CD4-positive, alpha-beta T cell treated with Interleukin-4 for 4 hours (primary cell): ENCODE measurements at places on chromosomes 1 and 21.

GRCh38 chr21:21806711-21807597 is 808.7 kb downstream of the NCAM2 start:
- DNase-seq = no peak

DNA sequence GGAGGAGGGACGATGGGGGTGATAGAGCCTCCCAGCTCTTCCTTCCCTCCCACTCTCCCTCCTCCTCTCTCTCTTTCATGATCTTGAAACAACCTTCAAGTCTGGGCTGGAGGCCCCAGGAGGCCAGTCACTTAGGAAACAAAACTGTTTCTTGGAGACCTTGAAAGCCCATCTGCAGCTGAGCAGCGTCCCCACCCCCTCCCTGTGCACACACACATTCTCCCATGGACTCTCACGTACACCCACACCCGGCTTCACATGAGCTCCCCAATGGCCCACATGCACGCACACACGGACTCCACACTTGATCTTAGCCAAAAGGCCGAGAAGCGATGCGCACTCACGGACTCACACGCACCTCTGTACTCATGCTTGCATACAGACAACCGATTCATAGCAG is 3.2 kb upstream of the ATP1A2 start:
- no peak for DNase-seq

DNA sequence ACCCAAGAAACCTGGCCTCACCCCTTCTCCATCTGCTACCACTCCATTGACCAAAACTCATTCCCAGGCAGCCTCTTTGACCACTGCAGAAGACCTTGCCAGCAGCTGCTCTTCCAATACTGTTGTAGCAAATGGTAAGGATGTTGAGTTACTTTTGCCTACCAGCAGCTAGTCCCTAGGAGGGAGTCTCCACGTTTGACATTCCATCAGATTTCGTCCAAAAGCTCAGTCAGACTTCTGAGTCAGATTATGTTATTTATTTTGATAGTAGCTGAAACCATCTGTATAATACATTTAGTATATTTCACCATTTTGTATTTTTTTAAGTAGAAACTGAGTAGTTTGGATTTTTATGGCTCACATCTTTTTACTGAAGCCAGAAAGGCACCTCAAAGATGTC is 51.5 kb upstream of the WNT2B start:
- DNase-seq = no peak

- DNase-seq = no peak
These were observed 66.8 kb downstream of the SLC27A3 start for GRCh38 chr1:153842006-153842471.

DNA sequence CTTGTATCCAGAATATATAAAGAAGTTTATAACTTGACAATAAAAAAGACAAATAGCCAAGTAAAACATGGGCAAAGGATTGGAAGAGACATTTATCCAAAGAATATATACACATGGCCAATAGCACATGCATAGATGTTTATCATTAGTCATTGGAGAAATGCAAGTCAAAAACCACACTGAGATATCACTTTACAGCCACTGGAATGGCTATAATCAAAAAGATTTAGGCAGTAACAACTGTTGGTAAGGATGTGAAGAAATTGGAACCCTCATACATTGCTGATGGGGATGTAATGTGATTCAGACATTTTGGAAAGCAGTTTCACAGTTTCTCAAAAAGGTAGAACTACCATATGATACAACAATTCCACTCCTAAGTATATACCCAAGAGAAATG is 51.1 kb downstream of the SLC44A5 start:
- no peak for DNase-seq

- DNase-seq = no peak
These were observed 103.9 kb downstream of the ADGRL4 start for GRCh38 chr1:78902641-78903040.

DNA sequence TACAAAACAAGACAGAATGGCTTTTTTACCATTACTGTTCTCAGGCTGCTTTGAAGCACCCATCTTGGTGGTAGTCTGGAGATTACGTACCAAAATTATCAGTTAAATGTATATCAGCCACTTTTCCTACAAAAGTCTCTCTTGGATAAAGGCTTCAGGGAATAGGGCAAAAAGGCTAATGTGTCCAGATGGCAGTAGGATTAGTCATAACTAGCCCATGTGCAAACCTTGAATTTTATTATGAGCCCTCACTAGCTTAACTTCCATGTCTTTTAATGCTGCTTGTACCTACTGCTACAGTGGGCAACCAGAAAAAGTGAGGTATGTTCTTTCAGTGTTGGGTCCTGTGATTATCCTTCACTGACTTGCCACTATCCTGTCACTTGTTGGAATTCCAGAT is 51.0 kb downstream of the PLPPR4 start:
- DNase-seq = no peak

DNA sequence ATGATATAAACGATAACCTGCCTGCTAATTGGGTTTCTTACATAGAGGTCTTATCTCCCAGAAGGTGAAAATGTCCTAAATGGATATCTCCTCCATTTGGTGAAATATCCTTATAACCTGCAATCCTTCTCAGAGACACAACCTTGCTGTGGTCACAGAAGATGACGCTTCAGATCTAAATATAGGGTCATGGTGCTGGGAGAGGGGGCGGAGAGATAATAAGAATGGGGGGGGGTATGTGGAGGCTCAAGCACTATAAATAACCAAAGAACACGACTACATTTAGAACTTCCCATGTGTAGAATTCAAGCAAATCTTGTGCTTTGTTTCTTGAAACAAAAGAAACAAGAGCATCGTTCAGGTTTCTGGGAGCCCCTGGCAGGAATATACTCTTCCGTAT is 260.6 kb upstream of the ESRRG start:
- DNase-seq = no peak

DNA sequence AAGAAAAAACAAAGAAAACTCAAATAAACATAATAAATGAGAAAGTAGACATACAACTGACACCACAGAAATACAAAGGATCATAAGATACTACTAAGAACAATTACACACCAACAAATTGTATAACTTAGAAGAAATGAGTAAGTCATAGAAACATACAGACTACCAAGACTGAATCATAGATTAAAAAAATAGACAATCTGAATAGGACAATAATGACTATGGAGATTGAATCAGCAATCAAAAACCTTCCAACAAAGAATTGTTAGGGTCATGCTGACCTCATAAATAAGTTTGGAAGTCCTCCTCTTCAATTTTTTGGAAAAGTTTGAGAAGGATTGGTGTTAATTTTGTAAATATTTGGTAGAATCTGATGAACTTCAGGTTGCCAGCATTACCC is 159.0 kb downstream of the PTBP2 start:
- no peak for DNase-seq

DNA sequence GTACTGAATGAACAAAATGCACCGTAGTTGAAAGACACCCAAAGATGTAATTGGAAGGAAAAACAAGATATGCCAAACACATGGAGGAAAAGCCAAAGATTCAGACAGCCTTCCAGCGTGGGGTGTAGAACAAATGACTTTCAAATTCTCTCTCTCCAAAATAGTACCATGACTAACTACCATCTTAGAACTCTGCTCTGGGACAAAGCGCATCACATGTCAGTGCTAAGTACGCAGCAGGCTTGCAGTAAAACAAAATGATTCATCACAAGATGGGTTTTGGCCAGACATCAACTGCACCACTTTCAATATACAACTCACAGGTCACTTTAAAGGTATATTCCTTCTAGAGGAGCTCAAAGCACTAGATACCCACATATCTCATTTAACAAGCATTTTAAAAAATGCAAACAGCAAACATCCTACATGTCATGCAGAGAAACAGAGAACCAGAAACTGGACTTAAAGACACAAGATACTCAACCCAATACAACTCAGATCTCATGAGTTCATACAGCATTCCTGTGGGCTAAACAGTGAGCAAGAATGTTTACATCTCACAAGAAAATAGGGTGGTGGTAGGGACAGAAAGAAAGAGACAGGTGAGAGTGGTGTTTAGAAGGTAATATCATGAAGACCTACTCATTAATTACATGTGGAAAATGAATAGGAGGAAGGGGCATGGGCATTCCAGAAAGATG is 75.7 kb downstream of the BCAR3 start:
- DNase-seq = no peak

- DNase-seq = no peak
These were observed 23.7 kb downstream of the KCNC4 start for GRCh38 chr1:110233861-110234260.

DNA sequence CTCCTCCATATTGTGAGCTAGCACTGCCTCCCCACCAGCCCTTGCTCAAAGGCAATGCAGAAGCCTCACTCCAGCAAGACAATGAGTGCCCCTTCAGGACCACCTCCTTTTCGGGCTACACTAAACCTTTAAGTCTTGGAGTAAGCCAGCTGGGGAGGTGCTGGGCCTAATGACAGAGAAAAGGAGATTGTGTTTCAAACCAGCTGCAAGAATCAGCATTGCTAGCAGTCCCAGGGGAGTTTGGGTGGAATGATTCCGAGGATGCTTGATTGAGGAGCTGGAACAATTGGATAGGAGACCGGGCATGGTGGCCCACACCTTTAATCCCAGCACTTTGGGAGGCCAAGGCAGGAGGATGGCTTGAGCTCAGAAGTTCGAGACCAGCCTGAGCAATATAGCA is 54.1 kb upstream of the GPR37L1 start:
- DNase-seq = no peak

DNA sequence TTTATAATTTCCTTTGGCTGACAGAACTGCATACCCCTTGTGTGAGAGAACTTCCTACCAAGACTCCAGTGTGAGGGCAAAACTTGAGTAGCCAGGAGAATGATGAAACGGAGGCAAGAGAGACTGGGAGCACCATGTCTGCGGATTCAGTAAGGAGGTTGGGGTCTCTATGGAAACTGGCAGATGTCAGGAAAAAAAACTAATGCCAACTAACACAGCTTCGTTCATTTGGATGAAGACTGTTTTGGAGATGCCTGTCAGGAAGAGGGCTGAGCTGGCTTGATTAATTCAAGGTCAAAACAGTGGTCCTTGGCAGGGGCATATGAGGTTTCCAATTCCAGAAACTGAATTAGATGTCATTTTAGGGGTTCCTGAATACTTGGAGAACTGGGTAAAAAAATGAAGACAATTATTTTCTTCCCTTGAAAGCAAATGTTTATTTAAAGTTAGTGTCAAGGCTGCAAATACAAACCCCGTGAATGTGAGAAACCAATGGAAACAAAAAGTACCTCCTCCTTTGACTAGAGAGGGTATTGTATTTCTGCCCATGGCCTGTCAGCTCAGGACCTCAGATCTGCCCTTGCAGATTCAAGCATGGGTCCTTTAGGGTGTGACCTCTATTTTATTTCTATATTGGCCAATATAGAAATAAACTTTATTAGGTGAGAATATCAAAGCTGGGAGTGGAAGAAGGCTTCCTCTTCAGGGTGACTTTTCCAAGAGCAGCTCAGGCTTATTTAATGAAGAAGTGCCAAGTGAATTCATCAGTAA is 110.5 kb downstream of the MAST2 start:
- no peak for DNase-seq

GRCh38 chr1:222931023-222931422 is 116.2 kb downstream of the DISP1 start:
- no peak for DNase-seq

- no peak for DNase-seq
These were observed 22.7 kb downstream of the UTP25 start for GRCh38 chr1:209850342-209850979.
